ENCODE measurements at places on chromosomes 7 and 10. TPM values are rescaled to one million over a fixed set of nuclear protein-coding genes. Genes with fewer than 3 reads are reported as not detected.

MMP21 gene
- total RNA-seq, result not detected

MMD2 gene
- total RNA-seq, result not detected

GPR85 gene
- 0.35 TPM for total RNA-seq

TMEM184A gene
- total RNA-seq, result 2.6 TPM

SRRM3 gene
- total RNA-seq, result 0.30 TPM

ADRA2A gene
- total RNA-seq, result not detected

CPA1 gene
- not detected for total RNA-seq

CRHR2 gene
- total RNA-seq, result not detected

MAT1A gene
- not detected for total RNA-seq

ARPC1A gene
- 169 TPM for total RNA-seq

ITIH5 gene
- 11.1 TPM for total RNA-seq

CPED1 gene
- total RNA-seq, result 0.52 TPM

FKBP6 gene
- total RNA-seq, result not detected

TMEM229A gene
- not detected for total RNA-seq

ANKRD30A gene
- not detected for total RNA-seq

HTR5A gene
- total RNA-seq, result not detected

GBX1 gene
- not detected for total RNA-seq

LRGUK gene
- total RNA-seq, result 0.94 TPM

SUN3 gene
- total RNA-seq, result not detected

SPAM1 gene
- total RNA-seq, result not detected

LRRC4 gene
- 1.0 TPM for total RNA-seq

FOXK1 gene
- 24.3 TPM for total RNA-seq

PAPOLB gene
- not detected for total RNA-seq

PSPH gene
- 42.7 TPM for total RNA-seq

ST7 gene
- total RNA-seq, result 20.7 TPM

NXPH1 gene
- total RNA-seq, result not detected

METTL27 gene
- total RNA-seq, result 1.4 TPM

UTF1 gene
- total RNA-seq, result not detected

VGF gene
- 1.2 TPM for total RNA-seq

SLC13A4 gene
- not detected for total RNA-seq

LGI1 gene
- not detected for total RNA-seq

Data from renal cortical epithelial cell (primary cell).